ENCODE measurements at places on chromosomes 5 and 9.
A peak's percentile ranks its signal among the peaks of the same experiment; 100 is the strongest.

- no peak for DNase-seq
These were observed 13.0 kb downstream of the STOM start for GRCh38 chr9:121357011-121357410.

- no peak for DNase-seq
These were observed 32.7 kb upstream of the SPARC start for GRCh38 chr5:151719228-151720000.

- no peak for DNase-seq
These were observed 111.4 kb upstream of the SLC1A3 start for GRCh38 chr5:36494841-36495601.

DNA sequence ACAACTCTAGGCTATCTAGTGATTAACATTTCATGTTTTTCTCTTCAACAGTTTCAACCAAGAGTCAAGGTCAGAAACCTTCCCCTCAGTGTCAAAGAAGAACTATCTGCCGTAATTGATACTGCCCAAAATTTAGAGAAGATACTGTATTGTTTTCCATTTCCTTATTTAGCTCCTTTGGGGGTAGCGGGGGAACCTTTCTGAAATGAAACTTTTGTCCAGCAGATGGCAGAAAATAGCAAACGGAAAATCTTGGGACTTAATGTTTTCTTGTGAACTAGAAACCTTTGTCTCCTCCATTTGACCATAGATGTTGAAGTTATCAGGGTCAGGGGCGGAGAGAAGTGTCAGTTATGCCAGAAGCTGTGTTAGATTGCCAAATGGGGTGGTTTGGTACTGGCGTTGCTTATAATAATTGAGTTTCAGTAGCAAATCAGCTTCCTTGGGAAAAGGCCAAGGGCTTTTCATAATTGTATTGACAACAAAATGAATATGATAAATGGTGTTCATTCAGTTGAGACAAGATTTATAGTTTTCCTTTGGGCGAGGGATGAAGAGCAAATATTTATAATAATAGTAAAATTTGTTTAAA lies 101.7 kb upstream of the TLX3 start:
- DNase-seq = no peak

- DNase-seq = no peak
These were observed 157.8 kb downstream of the RGS3 start for GRCh38 chr9:113621309-113621791.

- no peak for DNase-seq
These were observed 521.7 kb upstream of the DAB2 start for GRCh38 chr5:39946356-39947045.

DNA sequence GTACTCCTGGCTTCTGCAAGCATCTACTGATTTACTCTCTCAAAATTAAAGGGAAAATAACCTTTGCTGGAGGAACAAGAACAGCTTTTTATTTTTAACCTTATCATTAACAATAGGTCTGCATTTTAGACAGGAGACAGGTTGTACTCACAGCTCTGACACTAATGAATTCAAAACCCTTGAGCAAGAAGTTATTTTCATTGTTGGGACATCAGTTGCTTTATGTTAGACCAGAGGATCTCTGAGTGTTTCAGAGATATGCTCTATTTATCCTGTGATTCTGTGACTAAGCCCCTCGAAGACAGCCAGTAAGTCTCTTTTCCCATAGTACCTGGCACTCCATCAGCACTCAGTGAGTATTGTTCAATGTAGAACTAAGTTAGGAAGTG lies 190.2 kb upstream of the PCSK5 start:
- DNase-seq = no peak

GRCh38 chr9:113915817-113916434 lies 39.8 kb downstream of the ZNF618 start:
- no peak for DNase-seq

- no peak for DNase-seq
These were observed 109.3 kb downstream of the UGCG start for GRCh38 chr9:112005939-112006338.

GRCh38 chr5:128019391-128019790 lies 64.2 kb upstream of the SLC12A2 start:
- no peak for DNase-seq

DNA sequence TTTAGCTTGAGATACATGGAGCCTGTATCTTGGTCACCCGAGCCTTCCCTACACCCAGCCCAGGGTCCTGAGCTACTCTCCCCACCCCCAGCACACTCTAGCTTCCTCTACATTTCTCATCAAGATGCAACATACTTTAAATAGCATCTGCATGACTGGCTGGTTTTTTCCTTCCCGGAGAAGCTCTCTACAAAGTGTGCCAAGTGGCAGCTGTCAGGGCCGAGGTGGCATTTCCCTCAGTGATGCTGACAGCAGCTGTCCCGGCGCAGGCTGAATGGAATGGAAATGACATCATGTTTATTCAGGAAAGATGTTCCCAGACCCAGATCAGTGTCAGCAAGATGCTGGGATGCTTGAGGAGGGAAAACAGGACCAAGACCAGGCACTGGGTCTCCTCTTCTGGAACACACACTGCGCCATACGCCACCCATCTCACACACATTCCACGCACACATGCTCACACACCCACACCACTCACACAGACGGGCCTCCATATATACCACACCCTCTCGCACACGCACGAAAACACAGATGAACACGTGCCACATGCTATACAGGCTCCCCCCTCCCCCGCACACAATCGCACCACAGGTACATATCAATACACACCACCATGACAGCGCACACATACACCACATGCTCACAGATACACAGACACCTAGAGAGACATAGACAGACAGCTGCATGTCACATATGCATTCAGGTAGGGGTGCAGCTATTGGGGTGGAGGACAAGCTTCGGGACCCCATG lies 67.8 kb downstream of the LHX2 start:
- DNase-seq = no peak

- no peak for DNase-seq
These were observed 155.1 kb downstream of the BNC2 start for GRCh38 chr9:16715404-16715803.

DNA sequence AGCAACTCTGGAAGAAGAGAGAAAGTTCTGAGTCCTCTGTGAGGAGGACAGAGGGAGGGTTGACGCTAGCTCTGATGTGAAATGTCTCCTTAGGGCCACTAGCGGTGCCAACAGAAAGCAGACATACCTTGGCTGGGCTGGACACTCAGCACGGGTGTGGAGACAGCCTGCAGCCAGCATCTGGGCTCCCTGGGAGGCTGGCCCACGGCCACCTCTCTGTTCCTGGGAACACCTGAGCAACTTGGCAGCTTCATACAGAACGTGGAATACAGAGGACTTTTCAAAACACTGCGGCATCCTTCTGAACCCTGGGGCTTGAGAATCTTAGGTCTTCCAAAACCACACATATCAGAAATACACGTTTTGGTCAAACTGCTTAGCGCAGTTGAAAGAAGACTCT lies 269.1 kb downstream of the FSTL4 start:
- DNase-seq = no peak

DNA sequence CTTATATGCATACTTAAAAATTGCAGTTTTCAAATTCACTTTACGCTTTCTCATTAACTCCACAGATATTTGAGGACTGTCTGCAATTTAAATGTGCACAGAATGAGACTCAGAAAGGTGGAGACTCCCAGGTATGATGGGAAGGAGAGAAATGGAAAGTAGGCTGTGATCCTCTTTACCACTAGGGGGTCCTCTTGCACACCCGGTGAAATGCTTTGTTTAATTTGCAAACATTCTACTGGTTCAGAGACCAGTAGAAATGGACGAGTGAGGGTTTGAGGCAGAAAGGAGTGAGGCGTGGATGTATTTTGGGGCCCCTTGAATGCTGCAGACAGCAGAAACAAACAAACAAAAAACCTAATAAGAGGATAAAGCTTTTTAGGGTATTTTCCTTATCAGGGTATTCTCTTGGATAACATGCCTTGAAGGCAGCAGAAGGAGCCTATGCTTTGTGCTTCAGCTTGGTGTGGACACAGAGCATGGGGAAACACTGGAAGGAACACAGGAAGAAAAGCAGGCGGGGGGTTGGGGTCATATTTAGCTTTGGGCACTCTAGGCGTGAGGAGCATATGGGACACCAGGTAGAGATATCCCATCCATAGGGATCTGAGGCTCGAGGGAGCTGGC lies 410.1 kb downstream of the DMRT2 start:
- no peak for DNase-seq

- DNase-seq = peak; percentile 74
These were observed 660 bp downstream of the SCAMP1 start for GRCh38 chr5:78360924-78361630.

DNA sequence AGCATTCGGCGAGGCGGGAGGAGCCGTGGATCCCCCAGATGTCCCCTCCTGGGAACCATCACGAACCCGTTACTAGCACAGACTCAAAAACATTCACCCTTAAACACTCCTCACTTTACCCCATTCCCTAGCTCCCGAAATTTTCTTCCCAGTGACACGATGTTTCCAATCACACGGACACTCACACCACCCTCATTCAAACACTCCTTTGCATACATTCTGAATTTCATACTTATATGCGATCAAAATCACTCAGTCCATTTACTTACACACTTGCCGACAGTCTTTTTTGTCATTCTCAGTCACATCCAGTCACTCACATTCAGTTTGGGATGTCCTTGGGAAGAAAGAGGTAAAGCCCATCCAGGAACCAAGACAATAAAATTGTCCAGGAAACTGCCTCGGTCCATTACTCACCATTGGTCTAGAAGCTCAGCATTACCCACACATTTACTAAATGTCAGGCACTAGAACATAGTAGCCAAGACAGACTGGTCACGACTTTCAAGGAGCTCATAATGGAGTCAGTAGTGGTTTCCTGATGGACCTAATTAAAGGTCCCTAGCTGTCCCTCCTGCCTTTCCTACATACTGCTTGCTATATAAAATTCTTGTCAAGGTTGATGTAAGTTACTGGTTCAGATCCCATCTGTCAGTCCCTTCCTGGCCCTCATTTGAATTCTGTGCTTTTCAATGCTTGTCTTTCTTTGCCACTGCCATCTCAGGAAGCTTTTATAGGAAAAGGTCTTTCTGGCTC lies 574 bp downstream of the SLC35A4 start:
- no peak for DNase-seq

GRCh38 chr5:55929020-55929799 lies 65.6 kb downstream of the IL6ST start:
- DNase-seq = no peak

- DNase-seq = no peak
These were observed 761 bp upstream of the DNAJC25 start for GRCh38 chr9:111630182-111630963.

GRCh38 chr5:50441493-50441955 lies 436 bp upstream of the EMB start:
- no peak for DNase-seq

DNA sequence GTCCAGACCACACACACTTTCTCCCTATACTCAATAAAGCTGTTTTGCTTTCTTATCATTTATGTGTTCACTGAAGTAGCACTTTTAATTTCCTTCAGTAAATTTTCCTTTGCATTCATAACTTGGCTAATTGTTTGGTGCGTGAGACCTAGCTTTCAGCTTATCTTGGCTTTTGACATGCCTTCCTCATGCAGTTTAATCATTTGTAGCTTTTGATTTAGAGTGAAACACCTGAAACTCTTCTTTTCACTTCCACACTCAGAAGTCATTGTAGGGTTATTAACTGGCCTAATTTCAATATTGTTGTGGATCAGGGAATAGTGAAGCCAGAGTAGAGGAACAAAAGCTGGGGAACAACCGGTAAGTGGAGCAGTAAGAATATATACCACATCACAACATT lies 114.7 kb downstream of the ST8SIA4 start:
- DNase-seq = no peak

GRCh38 chr5:27091858-27092257 lies 53.5 kb upstream of the CDH9 start:
- no peak for DNase-seq

DNA sequence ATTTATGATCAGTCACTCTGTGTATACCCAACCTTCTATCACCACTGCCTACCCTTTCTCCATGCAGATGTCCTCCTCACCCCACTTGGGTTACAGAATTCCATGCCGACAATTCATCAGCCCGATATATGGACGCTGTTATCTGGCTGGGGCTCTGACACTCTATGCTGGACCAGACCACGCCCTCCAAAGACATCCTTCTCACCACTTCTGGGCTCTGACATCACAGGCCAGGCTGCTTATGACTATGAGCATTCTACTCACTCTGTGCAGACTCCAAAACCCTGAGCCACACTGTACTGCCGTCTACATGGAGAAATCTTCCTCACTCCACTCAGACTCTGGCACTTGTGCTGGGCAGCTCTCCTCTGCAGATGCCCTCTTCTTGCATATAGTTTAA lies 7.6 kb upstream of the AK3 start:
- no peak for DNase-seq

GRCh38 chr5:33338336-33339110 lies 102.2 kb upstream of the TARS1 start:
- DNase-seq = no peak

DNA sequence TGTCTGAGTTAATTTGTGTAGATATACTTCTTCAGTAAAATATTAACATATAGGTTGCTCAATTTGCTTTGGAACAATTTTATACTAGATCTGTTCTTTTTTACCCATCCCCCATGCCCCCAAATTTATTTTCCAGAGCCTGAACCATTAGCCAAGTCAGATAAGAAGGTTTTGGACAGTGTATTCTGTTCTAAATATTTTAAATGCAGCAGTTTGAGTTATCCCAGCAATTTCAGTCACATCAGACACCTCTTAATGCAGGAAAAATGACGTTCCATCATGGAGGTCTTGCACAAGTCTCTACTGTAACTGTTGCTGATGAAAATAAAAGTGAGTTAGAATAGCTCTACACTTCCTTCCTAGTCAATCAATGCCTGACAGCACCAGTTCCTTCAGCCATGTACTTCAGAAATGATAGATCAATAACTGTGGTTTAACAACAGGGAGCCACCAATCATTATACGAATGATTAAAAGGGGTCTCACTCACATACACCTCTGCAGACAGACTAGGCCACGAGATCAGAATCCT lies 215.8 kb downstream of the BNC2 start:
- DNase-seq = no peak

DNA sequence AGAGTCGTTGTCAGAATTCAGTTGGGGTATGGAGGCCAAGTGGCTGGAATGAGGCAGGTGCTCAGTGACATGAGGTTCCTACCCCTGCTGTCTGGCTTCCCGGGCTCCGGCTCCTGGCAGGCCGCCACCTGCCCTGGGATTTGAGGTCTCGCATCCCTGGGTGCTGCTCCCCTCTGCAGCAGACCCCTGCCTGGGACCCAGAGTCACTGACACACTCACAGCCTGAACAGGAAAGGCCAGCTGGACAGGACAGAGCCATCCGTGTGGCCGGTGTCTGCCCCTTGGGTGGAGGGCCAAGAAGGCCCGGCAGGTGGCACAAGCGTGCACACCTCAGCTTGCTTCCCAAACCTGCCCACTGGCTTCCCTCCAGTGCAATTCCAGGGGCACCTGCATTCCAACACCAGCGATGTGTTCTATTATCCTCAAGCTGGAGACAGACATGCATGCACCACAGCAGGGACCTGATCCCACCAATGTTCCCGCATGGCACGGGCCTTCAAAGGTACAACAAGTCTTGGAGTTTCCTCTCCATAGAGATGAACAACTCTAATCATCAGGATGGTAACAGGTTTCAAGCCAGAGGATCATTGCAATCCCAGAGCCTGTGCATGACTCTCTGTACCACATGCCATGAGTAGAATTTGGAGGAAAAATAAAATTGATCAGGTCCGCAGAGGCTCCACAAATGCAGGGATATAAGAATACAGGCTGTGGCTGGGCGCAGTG lies 45.6 kb upstream of the RNF130 start:
- no peak for DNase-seq

GRCh38 chr5:113264046-113264445 lies 170.7 kb downstream of the TSSK1B start:
- no peak for DNase-seq
